ENCODE measurements at places on chromosomes 3 and 15. TPM values are rescaled to one million over a fixed set of nuclear protein-coding genes. Genes with fewer than 3 reads are reported as not detected.
A peak's percentile ranks its signal among the peaks of the same experiment; 100 is the strongest.

- DNase-seq, result peak; percentile 39
These were observed 48.0 kb upstream of the MEX3B start for GRCh38 chr15:82093774-82094211.

DNA sequence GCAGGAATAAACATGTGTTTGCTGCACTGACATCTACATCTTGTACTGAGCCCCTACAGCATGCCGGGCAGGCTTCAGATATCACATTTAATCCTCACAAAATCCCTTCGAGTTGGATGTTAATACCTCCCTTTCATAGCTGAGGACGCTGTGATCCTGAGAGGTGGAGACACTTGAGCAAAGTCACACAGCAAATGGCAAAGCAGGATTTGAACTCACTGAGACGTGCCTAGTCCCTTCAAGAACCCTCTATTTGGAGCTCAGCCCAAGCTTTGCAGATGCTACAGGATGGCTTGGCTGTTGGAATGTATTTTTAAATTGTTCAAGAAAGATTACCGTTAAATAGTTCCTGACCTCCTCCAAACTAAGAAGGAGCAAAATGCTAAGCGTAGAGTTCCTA is 64.6 kb upstream of the SLC6A6 start:
- DNase-seq, result no peak

DNA sequence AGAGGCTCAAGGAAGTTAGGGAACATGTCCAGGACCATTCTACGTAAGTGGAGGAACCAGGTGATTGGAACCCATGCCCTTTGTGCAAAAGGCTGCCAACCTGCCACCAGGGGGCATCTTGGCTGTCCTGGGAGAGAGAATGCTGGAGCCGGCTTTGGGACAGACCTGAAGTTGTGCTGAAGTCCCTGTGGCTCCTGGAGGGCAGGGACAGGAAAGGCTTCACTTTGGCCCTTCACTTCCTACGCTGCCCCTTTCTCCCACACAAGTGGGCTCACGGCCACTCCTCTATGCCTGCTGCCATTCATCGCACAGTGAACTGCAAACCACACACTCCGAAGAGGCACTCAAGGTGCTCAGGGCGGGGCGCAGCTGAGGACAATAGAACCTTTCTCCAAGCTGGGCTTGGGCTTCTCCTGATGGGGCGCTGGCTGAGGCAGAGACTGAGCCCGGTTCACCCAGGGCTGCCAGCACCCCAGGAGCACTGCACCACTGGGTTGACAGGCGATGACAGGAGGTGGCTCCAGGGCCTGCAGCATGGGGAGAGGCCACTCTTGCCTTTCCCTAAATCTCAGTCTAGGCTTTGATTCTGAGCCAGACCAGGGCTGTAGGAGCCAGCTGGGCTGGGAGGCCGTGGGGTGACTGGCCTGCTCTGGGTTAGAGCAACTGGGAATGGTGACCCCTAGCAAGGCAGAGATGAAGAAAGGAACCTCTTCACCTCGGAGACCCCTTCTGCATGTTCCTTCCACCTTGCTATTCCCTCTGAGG is 8.4 kb downstream of the SHF start:
- DNase-seq, result no peak

The EHHADH gene
- 5.6 TPM for total RNA-seq

GRCh38 chr3:10193692-10194327 is 29.1 kb downstream of the IRAK2 start:
- DNase-seq, result no peak
